ENCODE measurements at places on chromosomes 6 and 20.

DNA sequence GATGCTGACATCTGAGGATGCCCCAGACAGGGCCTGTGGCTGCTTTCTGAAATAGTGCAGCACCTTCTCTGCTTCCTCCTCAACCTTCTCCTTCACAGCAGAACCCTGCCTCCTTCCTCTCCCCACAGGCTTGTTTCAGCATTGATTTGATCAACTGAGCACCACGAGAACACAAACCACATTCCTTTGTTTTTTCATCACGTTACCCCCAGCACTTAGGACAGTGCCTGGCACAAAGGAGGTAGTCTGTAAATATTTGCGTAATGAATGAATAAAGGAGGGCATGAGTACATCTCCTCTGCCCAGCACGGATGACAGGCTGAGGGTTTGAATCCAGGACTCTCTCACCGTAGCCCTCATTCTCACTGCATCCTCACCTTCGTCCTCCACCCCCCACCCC lies 21.3 kb upstream of the WFDC2 start:
- no peak for DNase-seq

DNA sequence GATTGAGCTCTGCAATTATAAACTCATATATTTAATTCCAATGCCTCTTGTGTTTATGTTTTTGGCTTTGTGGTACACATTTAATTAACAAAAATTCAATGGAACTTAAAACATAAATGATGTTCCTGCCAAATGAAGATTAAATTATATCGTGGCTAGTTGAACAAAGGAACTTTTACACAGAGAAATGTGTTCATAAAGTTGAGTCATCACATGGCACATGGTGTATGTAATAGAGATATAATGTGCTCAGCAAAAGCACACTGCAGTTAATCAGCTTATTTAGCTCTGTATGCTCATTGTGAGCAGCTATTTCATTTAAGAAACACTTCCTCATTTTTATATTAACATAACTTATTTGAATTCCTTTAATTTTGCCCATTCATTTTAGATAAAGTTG lies 1295.6 kb upstream of the CITED2 start:
- DNase-seq: no peak

DNA sequence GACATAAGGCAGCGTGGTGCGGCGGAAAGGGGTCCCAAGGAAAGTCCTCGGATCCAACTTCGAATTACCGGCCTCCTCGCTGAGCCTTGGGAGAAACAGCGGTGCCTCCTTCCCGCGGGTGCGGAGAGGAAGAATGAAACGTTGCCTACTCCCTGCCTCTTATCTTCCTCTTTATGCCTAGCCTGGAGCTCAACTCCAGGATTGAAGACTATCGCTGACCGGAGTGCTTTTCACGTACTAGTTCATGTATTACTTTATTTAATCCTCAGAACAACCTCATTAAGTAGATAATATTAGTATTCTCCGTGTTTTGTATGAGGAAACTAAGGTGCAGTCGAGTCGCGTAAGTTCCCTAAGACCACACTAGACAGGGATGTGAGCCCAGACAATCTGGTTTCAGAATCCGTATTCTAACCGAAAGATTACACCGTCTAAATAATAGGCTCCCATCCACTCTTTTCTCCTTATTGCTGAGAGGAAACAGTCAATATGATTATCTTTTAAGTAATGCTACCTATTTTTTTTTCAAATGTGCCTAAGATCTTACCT lies 793 bp upstream of the PDSS2 start:
- DNase-seq: no peak

GRCh38 chr6:163955096-163955495 lies 540.6 kb downstream of the QKI start:
- no peak for DNase-seq

DNA sequence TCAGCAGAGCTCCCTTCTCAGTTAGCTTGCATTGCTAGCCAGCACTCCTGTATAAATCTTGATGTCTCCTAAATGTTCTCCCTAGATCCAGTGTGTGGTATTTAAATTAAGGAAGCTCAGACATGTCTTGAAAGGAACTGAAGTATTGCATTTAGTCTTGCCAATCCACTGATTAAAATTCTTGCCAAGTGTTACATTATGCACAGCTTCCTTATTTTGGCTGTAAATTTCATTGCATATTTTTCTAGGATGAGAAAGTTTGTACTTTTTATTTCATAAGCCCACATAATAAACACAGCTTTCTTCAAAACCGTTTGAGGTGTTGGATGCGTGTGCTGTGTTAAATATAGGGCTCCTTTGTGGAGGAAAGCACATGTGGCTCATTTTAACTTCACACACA lies 329.8 kb upstream of the FLRT3 start:
- no peak for DNase-seq

- DNase-seq: no peak
These were observed 75.2 kb upstream of the IYD start for GRCh38 chr6:150293423-150294173.

- no peak for DNase-seq
These were observed 111.2 kb downstream of the SCML4 start for GRCh38 chr6:107712665-107713551.

DNA sequence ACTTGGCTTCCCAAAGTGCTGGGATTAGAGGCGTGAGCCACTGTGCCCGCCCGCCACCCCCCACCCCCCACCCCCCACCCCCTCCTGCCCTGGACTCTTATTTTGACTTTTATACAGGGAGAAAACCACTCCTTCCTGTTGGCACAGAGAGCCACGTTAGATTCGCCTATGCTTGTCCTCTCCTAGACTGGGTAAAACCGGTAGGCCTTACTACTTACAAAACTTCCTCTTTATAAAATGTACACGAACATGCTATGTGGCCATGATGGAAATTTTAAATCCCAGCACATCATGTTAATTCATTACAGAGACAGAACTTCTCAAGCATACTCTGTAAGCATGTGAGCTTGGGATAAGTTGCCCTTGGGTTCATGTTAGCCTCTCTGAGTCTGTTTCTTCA lies 124.2 kb downstream of the SLC24A3 start:
- DNase-seq: no peak

- no peak for DNase-seq
These were observed 31.6 kb downstream of the OSBPL2 start for GRCh38 chr20:62269871-62270270.

GRCh38 chr6:77447254-77447653 lies 16.0 kb downstream of the HTR1B start:
- DNase-seq: no peak

DNA sequence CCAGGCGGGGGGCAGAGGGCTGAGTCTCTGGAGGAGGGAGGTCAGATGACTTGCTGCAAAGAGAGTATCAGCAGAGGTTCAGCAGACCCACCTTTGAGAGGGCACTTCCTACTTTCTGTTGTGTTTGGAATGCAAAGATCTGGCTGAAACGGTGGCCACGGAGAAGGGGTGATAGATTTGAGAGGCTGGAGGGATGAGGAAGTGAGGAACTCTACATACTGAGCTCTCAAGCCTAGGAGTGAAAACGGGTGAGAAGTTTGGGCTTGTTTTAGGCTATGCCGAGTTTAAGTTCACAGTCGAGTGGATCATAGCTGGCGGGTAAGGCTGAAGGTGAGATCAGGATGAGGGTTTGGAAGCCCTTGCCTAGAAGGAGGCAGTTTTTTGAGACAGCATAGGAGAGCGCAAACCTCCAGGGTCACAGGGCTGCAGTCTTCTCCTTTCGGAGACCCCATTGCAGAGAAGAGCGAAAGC lies 477 bp upstream of the ITPA start:
- no peak for DNase-seq

- DNase-seq: no peak
These were observed 1.4 kb downstream of the MAPK13 start for GRCh38 chr6:36131511-36132245.

DNA sequence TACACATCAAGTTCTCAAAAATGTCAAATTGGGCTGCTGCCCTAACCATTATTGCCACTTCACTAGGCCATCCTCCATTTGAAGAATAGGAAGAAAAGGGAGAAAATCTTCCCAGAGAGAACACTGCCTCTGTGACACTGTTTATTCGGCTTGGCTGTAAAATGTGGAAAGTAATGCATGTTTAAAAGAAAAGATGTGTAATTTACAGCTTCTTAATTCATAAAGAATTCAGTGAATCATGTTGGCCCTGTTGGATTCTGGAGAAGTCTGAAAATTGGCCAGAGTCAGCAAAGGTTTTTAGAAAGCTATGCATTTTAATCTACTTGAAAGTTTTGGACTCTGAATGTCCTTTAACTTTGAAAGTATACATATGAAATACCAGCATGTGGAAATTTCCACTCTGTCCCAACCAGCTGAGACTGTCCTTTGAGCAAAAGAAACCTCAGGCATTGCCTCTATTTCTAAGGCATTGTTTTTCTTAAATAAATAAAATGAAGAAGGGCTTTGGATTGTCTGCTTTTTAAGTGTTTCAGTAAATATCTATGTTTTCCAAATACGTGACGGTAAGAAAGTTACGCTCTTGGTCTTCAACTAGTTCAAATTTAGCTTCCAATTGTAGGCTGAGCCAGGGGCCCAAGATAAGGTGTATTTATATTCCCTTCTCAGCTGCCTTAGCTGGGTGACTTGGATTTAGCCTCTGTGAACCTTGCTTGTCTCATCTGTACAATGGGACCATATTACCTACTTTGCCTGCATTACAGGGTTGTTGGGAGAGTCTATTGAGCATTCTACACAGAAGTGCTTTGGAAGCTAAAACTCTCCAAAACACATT lies 222.2 kb downstream of the UST start:
- DNase-seq: no peak

- DNase-seq: no peak
These were observed 3.7 kb upstream of the SYNDIG1 start for GRCh38 chr20:24465730-24466129.

DNA sequence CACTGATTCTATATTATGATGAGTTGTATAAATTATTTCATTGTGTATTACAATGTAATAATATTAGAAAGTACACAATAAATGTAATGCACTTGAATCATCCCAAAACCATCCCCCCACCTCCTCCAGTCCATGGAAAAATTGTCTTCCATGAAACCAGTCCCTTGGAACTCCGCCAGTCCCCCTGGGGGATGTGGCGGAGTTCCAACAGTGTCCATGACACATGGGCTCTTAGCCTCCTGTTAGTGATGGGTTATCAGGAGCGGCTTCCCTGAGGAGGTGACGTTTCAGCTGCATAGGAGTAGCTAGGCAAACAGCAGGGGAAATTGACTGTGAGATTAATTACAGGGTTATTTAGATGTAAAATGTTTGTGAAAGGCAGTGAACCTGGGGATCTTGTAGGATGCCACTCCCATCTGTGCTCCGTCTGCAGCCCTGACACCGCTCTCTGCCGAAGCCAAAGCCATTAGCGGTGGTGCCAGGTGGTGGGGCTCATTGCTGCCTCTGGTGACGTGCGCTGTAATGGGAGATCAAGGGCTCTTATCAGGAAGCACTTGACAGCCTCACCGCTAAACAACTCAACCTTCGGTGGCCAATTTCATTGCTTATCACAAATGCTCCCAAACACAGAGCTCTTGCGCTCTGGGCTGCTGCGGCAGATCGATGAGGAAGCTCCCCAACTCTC lies 81.6 kb upstream of the MC3R start:
- DNase-seq: no peak

GRCh38 chr6:126753606-126754005 lies 364.9 kb upstream of the RSPO3 start:
- no peak for DNase-seq

DNA sequence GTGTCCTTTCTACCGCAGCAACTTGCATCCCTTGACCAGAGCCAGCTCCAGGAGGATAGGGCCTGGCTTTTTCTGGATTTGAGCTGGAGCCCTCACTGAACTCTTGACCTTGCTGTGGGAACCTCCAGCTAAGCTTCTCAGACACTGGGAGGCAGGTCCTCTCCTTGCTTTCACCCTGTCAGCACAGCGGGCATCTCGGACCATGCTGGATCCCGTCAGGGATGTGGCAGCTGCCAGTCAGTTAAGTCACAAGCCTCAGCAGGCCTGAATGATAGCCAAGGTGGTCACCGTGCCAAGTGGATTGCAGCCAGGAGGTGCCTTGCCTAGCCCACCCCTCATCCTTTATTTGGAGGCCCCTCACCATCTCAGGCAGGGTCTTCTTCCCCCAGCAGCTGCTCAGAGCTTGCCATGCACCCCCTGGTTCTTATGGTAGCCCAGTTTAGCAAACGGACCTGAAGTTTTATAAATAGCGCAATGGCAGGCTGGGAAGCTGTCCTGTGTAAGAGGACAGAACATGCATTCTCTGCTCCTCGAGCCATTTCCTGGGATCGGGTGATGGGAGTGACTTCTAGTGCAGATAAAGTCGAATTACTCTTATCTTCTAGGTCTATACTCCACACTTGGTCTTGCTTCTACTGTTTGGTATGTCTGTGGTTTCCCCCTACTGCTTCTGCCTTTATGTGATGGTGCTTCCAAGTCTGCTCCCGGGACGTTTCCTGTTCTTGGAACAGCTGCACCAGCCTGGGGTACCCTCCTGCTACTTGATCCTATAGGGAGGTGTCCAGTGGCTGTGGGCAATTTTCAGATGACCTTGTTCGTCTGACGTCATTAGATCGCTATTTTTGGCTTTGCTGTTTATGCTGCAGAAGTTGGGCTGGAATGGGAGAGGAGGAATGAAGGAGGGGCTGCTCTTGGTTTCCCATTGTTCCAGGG lies 7.1 kb upstream of the MYLK2 start:
- no peak for DNase-seq

DNA sequence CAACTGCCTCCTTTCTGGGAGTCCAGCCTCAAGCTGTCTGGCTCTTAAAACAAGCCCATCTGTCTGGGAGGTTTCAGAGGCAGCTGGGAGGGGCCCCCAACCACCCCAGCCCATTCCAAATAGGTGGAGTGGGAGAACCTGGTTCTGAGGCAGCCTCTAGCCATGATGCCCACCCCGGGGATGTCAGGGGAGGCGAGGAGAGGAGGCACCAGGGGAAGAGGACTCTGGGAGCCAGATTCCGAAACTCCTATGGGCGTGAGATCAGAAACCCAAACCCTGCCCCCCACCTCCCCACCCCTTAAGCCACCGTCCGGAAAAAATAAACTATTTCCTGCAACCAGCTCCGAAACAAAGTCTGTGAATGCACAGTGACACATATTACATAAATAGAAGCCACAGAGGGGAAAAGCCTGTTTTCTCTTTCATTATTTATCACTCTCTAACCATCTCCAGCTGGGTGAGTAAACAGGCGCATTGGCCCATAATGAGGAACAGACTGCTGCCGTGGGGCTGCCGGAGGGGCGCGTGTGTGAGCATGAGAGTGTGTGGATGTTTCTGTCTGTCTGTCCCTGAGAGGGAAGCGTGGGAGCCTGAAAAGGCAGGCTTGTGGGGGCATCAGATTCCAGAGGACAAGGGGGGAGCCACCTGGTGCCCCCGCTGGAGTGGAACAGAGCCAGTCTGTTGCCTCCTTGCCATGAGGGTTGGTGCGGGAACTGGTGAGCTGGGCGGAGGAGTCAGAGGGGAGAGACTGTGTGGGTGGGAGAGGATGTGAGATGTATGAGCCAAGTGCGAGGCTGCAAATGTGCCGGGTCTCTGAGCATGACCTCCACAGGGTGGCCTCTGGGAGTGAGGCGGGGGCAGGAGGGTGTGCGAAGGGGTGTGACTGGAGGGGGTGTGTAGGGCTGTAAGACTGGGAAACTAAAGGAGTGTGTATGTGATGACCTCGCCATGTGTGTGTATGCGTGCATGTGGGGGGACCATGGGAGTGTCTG lies 14.3 kb upstream of the FOXP4 start:
- DNase-seq: peak; percentile 54
